ENCODE measurements at places on chromosomes 16 and 17. TPM values are rescaled to one million over a fixed set of nuclear protein-coding genes. Genes with fewer than 3 reads are reported as not detected.

HSD3B7 gene
- 16.3 TPM for total RNA-seq

AANAT gene
- not detected for total RNA-seq

GRB7 gene
- not detected for total RNA-seq

GRCh38 chr17:81579821-81580321, 27.7 kb upstream of the FAAP100 start:
- DNase-seq = no peak

DNA sequence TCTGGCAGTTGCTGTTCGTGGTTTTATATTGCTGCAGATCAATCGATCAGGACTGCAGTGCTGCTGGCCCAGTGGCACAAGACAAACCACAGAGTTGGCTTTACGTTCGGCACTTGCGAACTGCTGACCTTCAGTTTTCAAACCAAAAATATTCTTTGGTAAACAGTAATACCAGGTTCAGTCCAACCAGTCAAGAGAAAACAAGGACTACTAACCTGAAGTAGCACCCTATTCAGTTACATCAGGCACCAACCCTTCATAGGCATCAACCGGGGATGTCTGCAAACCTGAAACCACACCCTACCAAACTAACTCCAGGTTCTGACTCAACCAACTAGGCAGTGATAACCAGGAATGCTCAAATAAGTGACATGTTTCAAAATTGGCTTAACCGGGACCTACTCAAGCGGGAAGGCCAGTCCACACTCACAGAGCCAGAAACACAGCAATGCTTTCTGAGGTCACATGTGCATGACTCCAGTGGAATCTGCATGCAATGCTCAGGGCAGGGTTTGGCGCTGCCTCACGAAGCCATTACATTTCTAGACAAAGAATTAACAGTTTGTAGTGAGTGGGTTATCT, 91.1 kb downstream of the SMG6 start:
- DNase-seq = peak; percentile 75

- no peak for DNase-seq
Observed at GRCh38 chr17:41892021-41892376, 26.8 kb downstream of the ACLY start.
